Activated T-helper 9 cell treated with anti-CD3 and anti-CD28 coated beads, Interleukin-2, amount 50 U/mL, for 16 hours (primary cell): ENCODE measurements at places on chromosomes 16 and 17.

GRCh38 chr17:10702574-10702973, 5.2 kb downstream of the ADPRM start:
- no peak for DNase-seq

- DNase-seq: no peak
Observed at GRCh38 chr16:19044769-19045168, 22.6 kb upstream of the COQ7 start.

- DNase-seq: no peak
Observed at GRCh38 chr17:77076124-77076830, 64.5 kb upstream of the SEC14L1 start.

DNA sequence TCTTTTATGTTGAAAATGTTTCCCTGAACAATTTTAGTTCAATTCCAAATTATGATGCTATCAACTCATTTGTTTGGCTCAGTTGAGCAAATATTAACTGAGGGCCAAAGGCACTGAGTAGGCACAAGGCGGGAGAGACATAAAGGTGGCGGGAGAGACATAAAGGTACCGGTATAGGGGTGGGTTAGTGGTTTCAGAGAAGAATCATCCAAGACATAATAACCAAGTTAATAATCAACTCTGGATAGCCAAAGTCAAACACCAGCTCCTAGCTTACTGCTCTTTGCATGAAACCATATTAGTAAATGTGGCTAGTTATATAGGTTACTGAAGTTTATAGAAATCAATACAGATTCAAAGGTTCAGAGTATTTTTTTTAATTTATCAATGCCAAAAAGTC, 91.7 kb downstream of the RPGRIP1L start:
- no peak for DNase-seq

GRCh38 chr17:13594762-13595598, 6.7 kb downstream of the HS3ST3A1 start:
- DNase-seq: peak; percentile 72

DNA sequence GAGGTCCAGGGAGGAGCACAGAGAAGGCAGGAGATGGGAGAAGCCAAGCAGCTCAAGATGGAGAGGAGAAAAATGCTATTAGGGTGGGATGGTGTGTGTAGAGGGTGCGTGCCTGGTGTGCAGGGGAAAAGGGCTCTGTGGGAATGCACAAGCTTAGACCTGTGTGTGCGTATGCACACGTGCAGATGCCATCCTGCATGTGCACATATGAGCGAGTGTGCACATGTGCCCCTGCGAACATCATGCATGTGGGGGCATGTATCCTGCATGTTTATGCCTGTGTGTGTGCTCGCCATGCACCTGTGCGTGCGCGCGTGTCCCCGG, 438 bp upstream of the KCNJ12 start:
- DNase-seq: no peak

DNA sequence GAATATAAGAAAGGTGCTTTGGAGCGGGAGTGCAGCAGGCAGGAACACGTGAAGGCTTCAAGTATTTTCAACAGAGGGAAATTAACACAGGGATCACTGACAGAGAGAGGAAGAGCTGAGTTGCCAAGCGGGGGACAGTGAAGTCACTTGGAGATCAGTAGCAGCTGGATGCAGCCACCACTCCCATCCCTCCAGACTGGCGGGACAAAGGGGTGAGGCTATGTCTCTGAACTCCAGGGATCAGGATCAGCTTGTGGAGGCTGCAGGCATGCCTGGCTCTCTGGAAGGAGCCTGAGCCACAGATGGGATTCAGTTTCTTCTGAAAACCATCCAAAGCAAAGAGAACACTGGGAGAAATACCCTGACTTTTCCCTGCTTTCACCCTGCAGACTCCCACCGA, 113.7 kb upstream of the IRX3 start:
- DNase-seq: no peak

DNA sequence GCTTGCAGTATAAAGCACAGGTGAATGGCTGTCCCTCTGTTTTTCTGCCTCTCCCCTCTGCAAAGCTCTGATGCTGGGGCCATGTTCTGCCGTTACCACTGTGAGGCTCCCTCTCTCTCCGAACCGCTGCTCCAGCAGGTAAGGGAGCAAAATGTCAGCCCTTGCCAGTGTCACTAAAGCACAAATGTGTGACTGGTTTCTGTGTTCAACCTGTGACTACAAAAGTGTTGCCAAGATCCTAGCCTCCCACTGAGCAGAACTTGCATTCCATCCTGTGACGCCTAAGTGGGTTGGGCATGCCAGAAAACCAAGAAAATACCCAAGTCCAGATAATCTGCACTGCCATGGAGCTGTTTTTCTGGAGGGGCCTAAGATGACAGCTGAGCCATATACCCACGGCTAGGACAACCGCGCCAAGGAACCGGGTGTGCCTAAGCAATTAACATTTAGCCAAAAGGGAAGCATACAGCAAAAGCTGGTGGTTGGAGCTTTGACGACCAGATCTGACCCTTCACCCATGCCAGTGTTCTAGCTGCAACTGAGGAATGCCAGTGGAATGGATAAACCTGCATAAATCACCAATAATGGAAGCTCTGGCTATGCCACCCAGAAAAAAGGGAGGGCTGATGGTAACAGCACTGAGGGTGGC, 35.0 kb downstream of the PSME3IP1 start:
- DNase-seq: no peak

DNA sequence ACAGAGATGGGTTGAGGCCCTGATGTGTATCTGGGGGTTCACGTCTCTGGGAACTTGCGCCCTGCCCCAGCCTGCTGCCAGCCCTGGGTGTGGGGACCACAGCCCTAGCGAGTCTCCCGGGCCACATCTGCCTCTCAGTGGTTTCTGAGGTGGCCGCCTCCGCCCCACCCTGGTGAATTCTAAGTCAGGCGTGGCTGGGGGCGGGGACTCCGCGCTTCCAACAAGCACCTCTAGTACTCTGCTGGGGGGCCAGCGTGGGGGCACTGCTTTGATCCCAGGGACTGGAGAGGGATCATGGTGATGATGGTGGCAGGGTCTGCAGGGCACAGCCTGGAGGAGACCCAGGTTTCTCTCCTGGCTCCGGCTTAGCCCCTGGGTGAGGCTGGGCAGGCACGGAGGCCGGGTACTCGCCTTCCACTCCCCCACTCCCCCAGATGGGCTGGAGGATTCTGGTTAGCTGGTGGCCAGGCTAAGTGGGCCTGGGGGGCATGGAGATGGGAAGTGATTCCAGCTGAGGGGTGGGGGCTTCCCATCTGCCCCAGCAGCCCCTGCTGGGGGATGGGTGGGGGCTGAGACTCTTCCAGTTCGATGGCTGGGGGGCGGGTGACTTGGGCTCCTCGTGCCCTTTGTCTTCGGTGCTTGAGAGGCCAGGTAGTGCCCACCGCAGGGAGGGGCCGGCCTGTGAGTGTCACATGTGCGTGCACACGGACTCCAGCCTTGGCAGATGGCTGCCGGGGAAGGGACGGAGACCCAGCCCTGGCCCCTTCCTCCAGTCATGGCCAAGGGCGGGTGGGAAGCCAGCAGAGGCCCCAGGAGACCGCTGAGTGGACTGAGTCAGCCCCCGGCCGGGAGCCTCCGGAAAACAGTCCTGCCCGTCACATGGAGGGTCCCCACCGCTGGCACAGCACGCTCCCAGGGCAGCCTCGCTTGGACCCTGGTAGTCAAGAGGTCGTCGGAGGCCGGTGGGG, 3.9 kb downstream of the GLIS2 start:
- DNase-seq: peak; percentile 45

DNA sequence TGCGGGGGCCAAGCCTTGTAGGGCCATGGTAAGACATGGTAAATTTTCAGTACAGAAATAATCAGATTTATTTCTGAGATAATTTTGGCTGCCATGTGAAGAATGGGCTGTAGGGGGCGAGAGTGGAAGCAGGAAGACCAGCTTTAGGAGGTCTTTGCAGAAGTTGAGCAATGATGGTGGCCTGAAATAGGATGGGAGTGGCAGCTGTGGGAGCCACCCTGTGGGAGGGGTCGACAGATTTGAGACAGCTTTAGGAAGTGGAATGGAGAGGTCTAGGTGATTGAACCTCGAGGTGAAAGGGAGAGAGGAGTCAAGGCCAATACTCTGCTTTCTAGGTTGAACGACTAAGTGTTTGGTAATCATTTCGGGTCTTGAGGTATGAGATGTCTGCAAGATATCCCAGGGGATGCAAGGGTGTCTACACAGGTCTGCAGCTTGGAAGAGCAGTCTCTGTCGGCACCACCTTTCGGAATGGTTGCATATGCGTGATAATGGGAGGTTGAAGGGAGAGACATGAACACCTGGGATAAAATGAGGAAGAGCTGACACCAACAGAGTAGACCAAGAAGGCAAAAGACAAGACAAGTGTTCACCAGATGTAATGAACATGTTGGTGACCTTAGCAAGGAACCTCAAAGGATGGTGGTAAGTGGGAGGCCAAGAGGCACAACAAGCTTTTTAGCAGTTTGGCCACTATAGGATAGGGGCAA, 4.2 kb upstream of the ATXN7L3 start:
- DNase-seq: no peak

GRCh38 chr17:74733365-74734122, 3.5 kb upstream of the RAB37 start:
- no peak for DNase-seq

DNA sequence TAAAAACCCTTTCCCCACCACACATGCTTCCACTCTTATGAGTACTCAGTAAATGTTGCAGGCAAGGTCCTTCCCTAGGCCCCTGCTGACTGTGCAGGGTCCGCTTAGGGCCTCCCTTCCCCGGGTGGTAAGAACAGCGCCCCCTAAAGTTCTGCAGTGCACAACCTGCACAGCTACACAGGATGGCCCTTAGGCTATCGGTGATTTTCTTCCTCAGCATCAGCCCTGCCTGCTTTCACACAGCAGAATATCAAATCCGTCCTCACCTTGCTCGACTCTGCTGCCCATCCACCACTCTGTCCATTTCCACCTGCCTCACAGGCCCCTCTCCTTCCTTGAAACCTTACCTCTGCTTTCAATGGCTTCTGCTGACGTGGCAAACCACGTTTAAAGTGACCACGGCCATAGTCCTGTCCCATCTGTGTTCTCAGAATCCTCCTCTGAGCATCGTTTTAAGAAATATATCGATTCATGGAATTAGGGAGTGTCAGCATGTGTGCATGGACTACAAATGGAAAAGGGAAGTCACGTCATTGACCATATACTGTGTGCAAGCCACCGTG, 51.4 kb upstream of the TMEM132E start:
- DNase-seq: no peak

DNA sequence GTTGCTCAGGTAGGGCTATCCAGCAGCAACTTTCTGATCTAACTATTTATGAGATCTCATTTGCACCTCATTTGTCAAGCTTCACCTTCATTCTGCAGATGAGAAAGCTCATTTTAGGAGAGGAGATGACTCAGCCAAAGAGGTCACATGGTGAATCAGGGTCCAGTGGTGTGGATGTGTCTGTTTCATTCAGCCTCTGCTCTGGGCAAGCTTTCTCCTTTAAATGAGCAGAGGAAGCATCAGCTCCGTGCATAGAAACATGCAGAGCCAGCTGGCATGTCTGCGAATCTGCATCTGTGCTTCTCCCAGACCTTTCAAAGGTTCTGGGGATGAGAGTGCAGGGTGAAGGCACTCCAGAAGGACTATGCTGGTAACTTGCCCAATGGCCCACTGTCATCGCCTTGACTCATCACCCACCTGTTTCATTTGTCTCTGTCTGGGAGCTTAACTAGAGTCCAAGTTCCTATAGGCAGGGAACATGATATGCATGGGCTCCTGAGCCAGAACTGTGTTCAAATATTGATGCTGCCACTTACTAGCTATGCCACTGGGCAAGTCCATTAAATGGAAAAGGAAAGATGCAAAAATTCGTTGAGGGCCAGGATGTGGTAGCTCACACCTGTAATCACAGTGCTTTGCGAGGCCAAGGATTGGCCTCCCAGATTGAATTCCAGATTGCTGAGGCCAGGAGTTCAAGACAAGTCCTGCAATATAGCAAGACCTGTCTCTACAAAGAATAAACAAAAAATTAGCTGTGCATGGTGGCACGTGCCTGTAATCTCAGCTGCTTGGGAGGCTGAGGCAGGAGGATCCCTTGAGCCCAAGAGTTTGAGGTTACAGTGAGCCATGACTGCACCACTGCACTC, 67.1 kb upstream of the NLK start:
- DNase-seq: no peak

DNA sequence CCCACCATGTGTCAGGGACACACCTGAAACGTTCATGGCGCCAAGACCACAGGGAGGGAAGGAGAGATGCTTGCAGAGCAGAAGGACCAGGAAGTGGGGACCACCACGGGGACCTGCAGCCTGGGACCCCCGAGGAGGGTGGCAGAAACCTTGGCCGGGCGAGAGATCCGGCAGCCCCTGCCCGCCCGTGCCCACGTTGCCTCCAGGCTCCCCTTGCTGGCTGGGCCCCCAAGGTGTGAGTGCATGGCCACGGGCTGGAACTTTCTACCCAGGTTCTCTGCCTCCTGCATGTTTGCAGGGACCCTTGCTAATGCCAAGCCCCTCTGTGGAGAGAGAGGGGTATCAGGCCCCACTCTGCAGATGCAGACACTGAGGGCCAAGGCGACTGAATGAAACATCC, 50.4 kb downstream of the USP22 start:
- DNase-seq: no peak

DNA sequence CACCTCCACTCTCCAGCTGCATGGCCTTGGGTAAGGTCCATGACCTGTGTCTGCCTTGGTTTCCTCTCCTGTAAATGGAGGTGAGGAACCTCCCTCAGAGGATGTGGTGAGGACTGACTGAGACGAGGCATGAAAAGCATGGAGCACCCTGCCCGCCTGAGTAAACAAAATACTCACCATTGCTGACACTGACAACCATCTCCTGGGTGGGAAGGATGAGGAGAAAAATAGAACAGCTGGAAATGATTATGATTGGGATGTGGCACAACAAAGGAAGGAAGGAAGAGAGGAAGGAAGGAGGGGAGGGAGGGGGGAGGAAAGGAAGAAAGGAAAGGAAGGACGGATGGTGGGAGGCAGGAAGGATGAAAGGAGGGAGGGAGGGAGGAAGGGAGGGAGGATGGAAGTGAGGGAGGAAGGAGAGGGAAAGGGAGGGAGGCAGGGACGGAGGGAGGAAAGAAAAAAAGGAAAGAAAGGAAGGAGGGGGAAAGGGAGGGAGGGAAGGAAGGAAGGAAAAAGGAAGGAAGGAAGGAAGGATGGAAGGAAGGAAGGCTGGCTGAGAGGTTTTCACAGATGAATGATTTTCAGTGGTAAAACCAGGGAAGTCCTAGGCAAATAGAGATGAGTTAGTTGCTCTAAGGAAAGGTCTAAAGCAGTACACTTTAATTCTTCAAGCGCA, 276.5 kb upstream of the XYLT1 start:
- DNase-seq: no peak

DNA sequence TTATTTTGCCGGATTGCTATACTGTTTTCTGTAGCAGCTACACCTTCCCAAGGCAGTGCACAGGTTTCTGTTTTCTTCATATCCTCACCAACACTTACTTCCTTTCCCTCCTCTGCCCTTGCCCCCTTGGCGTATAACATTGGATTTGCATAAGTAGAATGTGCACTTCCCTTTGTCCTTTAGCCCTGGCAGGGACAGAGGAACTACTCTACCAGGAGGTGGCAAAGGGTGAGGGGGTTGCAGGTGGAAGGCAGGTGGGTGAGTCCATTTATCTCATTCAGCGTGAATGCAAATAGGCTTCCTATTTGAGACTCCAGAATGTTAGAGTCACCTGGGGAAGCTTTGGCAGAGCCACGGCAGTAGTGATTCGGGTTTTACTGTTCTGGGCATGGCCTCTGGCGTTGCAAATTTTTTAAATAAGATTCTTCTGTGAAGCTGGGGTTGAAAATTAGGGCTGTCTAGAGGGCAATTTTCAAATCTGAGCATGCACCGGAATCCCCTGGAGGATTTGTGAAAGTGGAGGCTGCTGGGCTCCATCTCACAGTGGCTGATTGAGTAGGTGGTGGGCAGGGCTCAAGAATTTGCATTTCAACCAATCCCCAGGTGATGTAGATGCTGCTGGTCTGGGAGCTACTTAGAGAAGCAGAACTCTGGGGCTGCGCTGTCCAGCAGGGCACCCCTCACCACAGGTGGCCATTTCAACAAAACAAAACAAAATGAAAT, 84.7 kb downstream of the PLCG2 start:
- no peak for DNase-seq
